ENCODE measurements at places on chromosomes 12 and 14.
A peak's percentile ranks its signal among the peaks of the same experiment; 100 is the strongest.

GRCh38 chr14:105538481-105539049 is 12.2 kb downstream of the TMEM121 start:
- DNase-seq: no peak

GRCh38 chr12:92478692-92479091 is 224.1 kb upstream of the PLEKHG7 start:
- DNase-seq: no peak

DNA sequence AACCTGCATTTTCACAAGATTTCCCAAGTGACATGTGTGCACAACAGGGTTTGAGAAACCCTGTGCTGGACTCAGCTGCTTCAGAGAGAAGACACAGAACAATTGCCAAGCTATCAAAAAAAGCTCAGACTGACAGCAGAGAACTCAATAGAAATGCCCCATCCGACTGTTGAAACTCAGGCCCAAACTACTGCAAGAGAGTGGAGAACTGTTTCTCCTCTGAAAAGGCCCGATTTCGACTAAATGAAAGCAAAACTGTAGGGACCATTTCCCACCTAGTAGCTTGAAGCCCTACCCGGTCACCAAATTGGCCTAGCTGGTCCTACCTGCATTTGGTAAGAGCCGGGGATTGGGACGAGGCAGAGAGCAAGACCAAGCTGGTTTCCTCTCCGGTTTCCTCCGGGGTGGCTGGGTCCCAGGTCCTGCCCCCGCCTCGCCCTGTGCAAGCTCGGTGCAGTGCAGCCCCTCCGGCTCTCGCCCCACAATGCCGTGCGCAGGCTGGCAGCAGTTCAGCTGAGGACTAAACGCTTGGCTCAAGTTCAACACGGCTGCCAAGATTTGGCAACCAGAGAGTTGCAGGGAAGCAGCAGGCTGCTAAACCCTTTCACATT is 1180.6 kb downstream of the VRK1 start:
- DNase-seq: peak; percentile 34

- DNase-seq: no peak
Observed at GRCh38 chr12:48194799-48195201, 8.3 kb downstream of the OR10AD1 start.

- DNase-seq: no peak
Observed at GRCh38 chr12:65798918-65799317, 25.4 kb upstream of the HMGA2 start.

- DNase-seq: no peak
Observed at GRCh38 chr12:132342251-132343227, 13.2 kb upstream of the GALNT9 start.

GRCh38 chr14:86654558-86655184 is 1124.7 kb downstream of the FLRT2 start:
- no peak for DNase-seq

DNA sequence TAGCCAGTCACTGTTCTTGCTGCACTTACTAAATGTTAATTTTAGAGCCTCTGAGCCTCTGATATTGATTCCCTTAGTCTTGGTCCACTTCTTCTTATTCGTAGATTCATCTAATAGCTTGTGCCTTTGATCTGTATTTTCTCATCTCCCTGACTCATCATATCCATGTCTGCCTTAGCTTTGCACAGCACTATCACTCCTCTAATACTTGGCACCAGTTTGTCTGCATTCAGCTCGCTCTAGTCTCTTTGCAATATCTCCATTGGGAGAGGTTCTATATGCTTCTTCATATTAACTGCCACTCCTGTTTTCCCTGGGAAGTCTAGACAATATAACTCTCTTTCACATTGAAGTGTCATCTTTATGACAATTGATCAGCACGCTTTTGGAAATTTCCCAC is 68.5 kb upstream of the CSRP2 start:
- DNase-seq: no peak

DNA sequence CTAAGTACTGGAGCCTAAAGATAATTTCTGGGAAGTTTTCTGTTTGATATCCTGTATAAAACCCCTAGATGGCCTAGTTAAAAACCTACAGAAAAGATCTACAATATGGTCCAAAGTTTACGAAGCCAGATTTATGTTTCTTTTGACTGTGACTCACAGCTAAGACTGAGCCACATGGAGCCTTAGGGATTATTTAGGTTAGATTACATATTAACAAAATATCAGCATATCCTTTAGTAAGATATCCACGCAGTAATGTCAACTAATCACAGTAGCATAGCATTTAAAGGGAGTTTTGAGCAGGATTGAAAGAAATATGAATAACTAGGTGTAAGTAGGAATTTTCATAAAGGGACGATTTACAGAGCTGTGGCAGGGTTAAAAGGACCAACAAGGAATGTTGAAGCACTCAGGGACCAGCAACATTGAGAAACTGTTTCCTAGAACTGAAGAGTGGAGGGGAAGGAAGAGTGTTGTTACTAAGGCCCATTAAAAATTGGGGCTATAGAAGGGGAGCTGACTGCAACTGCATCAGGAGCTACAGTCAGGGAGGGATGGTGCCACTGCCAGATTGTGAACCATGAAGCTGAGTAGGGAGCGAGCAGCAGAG is 155.5 kb downstream of the DACT1 start:
- DNase-seq: no peak

DNA sequence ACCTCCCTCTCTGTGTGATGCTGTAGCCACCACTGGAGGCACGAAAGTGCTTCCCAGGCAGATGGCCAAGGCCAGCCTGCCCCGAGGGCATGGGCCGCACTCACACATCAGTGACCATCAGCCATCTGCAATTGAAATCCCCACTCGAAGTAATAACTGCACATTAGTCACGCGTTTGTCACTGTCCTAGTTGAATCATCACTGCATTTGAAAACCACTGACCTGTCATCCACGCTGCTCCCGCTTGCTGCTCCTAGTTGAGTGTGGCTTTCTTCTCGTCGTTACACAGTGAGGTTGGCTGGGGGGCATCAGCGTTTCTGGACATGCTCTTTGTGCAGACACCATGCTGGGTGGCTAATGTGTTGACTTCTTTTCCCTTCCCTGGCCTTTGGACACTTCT is 176.1 kb downstream of the ADGRD1 start:
- no peak for DNase-seq

- DNase-seq: no peak
Observed at GRCh38 chr14:60253649-60254048, 4.6 kb downstream of the PPM1A start.

- no peak for DNase-seq
Observed at GRCh38 chr12:62912644-62913043, 22.3 kb downstream of the PPM1H start.

GRCh38 chr12:84974155-84974815 is 61.7 kb upstream of the SLC6A15 start:
- no peak for DNase-seq

DNA sequence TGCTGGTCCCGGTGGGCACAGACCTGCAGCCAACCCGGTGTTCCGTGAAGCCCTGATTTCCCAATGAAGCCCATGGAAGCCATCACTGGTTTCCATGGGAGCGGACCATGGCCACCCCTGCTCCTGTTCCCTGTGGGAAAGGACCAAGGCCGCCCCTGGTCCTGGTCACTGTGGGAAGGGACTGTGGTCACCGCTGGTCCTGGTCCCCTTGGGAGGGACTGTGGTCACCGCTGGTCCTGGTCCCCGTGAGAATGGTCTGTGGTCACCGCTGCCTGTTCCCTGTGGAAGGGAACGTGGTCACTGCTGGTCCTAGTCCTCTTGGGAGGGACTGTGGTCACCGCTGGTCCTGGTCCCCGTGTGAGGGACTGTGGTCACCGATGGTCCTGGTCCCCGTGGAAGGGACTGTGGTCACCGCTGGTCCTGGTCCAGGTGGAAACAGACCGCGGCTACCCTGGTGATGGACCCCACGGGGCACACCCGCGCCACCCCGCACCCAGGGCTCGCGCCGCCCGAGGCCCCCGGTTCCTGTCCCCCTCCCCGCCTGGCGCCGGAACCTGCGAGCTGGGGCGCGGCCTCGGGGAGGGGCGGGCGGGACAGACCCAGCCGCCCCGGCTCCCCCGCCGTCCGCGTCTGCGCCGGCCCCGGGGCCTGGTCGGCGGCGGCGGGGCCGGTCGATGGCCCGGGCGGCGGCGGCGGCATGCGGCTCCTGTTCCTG is at the start of gene GLT1D1:
GLT1D1 (plus strand) TSS at position 594 of the 715 bp plus-strand sequence; CDS start at position 698, 104 bp downstream.
- no peak for DNase-seq

- no peak for DNase-seq
Observed at GRCh38 chr12:68572661-68573060, 38.0 kb upstream of the RAP1B start.

GRCh38 chr14:56023661-56024081 is 94.5 kb upstream of the PELI2 start:
- no peak for DNase-seq

DNA sequence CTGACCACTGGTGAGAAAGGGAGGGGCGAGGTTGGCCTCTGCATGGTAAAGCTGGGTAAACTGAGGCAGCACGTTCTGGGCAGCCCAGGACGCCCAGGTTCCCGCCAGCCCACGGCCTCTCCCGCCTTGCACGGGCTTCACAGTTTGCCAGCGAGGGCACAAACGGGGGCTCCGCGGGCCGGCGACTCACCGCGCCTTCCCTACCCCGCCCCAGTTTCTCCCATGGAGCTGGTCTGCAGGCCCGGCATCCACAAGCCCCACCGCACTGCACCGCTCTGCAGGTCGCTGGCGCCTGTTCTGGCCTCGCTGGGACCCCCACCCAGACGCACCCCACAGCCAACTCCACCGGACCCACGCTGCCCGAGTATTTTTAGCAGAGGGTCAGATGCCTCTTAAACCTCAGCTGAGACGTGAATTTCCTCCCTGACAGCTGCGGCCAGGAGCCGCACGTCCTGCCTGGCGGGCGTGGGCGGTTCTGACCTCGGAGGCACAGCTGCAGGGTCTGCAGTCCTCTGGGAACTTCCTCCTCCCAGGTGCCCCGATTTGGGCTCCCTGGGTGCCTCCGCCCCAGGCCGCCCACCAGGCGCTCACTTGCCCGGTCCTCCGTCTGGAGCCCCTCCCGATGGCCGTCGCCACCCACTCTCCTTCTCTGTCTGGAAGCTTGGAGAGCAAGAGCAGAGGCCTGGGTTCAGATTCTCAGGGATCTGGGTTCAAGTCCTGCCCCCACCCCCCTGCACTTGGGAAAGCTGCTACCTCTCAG is 29.5 kb upstream of the INF2 start:
- no peak for DNase-seq

DNA sequence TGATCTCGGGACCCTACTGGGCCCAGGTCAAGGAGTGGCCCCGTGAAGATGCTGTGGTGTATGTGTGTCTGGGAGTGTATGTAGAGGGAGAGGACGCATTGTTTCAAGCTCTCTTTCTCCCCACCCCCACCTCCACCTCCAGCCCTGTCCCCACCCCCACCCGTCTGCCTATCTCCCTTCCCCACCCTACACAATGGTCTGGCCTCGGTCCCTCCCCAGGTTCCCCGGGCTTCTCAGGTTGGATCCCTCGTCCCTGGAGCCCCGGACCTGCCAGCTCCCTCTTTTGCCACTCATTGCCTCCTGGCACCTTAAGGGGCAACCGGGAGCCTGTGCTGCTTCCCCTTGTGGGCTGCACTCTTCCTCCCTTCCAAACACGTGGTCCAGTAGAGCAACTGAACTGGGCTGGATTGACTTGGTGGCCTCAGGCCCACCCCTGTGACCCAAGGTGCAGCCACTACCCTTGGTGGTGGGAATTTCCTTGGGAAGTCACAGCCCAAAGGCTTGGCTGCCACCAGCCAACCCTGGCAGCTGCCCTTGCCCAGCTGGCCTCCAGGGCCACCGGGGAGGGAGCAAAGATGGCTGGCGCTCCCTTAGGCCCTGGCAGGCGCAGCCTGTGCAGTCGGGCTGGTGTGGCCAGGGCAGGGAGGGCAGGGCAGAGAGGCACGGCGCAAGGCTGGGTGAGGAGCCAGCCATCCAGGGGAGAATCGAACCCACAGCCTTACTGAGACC is 628 bp downstream of the VRTN start:
- no peak for DNase-seq

DNA sequence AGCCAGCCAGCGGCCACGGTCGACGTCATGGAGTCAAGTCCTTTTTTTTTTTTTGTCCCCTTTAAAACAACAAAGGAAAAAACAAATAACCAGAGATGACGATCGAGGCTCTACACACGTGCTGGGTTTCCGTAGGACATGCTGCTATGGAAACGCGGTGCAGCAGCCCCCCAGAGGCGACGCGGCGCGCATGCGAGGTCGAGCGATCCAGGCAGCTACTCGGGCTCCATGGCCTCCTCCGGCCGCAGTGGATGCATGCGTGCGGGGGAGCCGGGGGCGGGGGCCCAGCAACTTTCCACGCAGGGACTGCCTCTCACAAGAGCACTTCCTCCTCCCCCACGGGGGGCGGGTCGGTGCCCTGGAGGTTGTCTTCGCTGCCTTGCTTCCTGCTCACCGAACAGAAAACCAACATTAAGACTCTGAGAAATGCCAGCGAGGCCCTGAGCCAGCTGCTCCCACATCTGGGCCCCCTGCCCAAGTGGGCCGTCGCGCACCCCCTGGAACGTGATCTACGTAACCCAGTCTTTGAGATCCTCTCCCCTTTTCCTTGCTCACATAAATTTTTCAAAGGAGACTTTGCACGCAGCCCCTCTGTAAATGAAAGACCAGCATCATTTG is 30.7 kb downstream of the P2RX4 start:
- DNase-seq: peak; percentile 97

GRCh38 chr14:103122947-103123633 is at the start of gene TNFAIP2:
TSS of gene TNFAIP2 (plus strand) at chr14:103123461. CDS start at chr14:103126458, 2,997 bp downstream.
- DNase-seq: no peak

GRCh38 chr12:68490476-68490875 is 120.2 kb upstream of the RAP1B start:
- DNase-seq: no peak

GRCh38 chr12:21065845-21066244 is 65.1 kb upstream of the SLCO1B1 start:
- no peak for DNase-seq

DNA sequence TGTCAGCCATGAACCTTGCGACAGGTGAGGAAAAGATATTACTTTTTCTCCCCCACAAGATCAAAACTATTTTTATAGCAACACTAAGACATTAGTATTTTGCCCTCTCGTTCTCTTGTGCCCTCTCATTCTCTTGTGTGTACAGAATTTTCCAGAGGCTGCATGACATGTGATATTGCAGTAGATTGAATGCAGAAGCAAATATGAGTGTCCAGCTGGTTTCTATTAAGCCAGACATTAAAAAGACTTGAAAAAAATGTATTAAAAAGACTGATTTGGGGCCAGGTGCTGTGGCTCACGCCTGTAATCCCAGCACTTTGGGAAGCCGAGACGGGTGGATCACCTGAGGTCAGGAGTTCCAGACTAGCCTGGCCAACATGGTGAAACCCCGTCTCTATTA is 63.7 kb upstream of the ZFP36L1 start:
- DNase-seq: no peak

DNA sequence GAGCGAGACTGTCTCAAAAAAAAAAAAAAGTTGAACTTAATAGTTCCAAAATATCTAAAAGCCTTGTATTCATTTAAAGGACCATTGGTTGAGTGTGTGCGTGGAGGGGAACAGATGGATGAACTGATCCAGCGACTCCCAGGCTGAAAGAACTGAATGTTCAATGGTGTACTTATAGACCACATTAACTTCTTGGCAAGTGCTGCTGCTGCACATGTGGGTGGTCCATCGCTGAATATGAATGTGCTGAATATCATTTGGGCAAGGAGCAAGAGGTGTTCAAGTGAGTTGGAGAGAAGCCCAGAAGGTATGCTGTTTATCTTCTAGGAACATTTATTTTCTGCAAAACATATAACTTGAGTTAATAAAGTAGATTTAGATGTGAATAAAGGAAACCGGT is 289.0 kb upstream of the RPL10L start:
- DNase-seq: no peak
